Stimulated activated CD4-positive, alpha-beta T cell treated with anti-CD3 and anti-CD28 coated beads, Interleukin-12 subunit alpha, Interleukin-12 subunit beta, amount 100 ng/mL, for 48 hours (primary cell): ENCODE measurements at places on chromosomes 2 and 18.

- DNase-seq: no peak
Measured at GRCh38 chr2:176421297-176422050, 152.2 kb downstream of the MTX2 start.

- no peak for DNase-seq
Measured at GRCh38 chr2:43572244-43572643, 23.6 kb downstream of the THADA start.

GRCh38 chr2:151771599-151772358, 37.5 kb upstream of the NEB start:
- DNase-seq: no peak

- no peak for DNase-seq
Measured at GRCh38 chr2:202034249-202035088, 814 bp downstream of the FZD7 start.

GRCh38 chr2:139940686-139941085, 1160.5 kb upstream of the NXPH2 start:
- DNase-seq: no peak

DNA sequence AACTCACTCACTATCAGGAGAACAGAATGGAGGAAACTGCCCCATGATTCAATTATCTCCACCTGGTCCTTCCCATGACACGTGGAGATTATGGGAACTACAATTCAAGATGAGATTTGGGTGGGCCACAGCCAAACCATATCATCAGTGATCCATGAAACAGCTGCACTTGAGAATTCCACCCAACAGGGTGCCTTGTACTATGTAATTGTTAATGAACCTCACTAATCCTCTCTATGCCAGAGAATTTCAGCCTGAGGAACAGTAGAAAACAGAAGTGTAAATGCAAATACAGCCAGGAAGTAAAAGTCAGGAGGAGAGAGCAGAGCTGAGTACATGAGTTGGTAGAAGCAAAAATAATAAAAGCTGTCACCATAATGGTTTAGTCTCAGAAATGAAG, 261.4 kb downstream of the EPHA4 start:
- no peak for DNase-seq

DNA sequence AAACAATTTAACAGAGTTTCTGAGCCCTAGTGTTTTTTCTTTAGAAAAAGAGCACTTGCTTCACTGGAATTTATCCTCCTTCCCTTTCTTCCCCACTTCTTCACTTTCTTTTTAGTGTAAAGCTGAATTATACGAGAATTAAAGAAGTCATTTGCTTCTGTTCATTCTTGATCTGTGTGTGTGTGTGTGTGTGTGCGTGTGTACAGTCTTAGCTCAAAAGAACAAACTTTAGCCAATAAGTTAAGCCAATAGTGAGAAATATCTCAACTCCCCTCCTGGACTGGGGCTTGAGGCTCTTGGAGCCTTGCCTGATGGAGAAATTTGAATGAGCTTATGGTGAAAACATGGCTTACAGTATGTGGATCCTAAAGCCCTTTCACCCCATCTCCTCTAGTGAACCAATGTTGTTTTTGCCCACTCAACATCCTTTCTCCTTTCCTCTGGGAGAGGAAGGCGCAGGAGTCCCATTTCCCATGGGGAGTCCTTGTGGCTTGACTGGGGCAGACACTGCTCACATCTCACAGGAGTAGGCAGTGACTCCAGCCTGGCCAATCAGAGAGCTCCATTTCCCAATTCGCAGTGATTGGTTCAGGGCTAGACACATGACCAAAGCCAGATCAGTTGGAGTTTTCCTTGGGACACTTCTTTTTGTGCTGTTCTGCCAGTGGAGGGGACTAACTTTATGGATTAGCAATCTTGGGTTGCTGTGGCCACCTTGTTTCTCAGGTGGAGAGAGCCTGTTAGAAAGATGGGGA, 16.3 kb upstream of the MYO3B start:
- no peak for DNase-seq

- no peak for DNase-seq
Measured at GRCh38 chr18:78178812-78179211, 800.8 kb upstream of the SALL3 start.

- no peak for DNase-seq
Measured at GRCh38 chr2:234256516-234256915, 206.0 kb downstream of the SPP2 start.

DNA sequence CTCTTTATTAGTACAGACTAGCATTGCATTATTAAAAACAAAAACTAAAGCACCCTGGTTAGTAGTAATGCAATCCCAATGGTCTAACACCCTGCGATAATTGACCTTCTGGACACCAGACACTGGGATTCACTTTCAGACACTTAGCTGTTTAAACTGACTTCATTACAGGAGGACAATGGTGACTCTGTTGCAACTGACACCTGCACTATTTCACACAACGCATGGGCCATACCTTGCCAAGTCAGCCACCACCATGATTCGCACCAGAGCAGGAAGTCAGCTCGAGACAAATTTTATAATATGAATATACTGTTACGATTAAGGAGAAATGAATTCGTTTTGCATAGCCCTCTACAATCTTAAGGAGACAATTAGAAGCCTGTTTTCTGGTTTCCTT, 150.7 kb downstream of the MEIS1 start:
- DNase-seq: no peak

- DNase-seq: no peak
Measured at GRCh38 chr2:233209533-233210171, 41.8 kb upstream of the ATG16L1 start.

DNA sequence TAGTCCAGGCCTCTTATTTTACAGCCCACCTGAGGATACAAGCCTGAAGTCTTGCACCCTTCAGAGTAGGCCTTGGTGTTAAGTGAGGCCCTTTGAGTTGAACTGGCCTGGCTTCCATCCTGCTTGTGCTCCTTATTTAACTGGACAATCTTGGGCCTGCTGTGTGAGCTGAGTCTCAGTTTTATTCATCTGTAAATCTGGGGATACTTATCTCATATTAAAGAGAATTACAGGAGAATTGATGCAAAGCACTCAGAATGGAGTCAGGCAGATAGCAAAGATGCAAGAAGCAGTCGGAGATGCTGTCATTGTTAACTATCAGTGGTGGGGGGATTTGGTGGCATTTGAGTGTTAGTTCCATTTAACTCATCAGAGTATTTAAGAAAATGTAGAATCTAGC, 36.8 kb downstream of the MFSD6 start:
- no peak for DNase-seq

- DNase-seq: no peak
Measured at GRCh38 chr18:12014521-12015415, 33.5 kb downstream of the IMPA2 start.

GRCh38 chr2:173240083-173240482, 114.6 kb upstream of the CDCA7 start:
- no peak for DNase-seq
